ENCODE measurements at places on chromosomes 1 and 21.
A peak's percentile ranks its signal among the peaks of the same experiment; 100 is the strongest.

GRCh38 chr1:66386712-66387111 is 147.2 kb upstream of the SGIP1 start:
- no peak for DNase-seq

DNA sequence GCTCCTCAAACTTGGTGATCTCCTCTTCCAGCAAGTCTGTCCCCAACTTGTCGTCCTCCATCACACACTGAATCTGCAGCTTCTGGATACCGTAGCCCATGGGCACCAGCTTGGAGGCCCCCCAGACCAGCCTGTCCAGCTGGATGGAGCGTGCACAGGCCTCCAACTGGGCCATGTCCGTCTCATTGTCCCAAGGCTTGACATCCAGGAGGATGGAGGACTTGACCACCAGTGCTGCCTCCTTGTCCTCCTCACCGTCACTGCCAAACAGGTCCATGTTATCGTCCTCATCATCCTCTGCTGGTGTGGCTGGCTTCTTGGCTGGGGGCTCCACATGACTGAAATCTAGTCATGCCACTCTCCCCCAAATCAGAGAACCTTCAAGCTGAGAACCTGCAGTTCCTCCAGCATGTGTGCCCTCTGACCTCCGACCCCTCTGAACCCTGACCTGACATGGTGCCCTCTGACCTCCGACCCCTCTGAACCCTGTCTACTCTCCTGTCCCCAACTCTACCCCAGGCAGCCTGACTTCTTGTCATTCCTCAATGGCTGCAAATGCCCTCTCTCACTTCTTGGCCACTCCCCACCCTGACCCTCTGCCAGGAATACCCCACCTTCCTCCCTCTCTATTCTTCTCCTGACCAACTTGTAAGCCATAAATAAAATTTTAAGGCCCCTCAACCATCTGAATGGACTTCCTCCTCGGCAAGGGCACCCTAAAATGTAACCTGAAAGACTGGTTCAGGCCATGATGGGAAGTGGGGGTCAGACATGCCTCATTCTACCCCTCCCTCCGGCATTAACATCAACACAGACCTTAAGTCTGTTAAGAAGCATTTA is 275.7 kb upstream of the C1orf174 start:
- no peak for DNase-seq

DNA sequence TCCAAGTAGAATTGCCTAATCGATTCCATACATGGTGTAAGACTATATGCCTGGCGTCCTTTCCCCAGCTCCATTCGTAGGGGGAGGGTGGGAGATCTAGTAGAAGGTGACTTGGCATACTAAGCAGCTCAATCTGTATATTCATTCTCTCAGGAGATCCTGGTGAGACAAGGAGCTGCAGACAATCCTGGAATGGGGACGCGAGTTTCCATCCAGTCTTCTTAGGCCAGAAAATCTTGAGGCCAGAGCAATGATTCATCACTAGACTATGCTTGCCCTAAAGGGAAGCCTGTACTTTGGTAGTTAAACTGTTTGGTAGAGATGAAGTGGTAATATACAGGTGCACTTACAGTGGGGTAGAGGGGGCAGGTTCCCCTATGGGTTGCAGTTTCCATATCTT is 468.7 kb downstream of the ADGRL2 start:
- DNase-seq: peak; percentile 59

DNA sequence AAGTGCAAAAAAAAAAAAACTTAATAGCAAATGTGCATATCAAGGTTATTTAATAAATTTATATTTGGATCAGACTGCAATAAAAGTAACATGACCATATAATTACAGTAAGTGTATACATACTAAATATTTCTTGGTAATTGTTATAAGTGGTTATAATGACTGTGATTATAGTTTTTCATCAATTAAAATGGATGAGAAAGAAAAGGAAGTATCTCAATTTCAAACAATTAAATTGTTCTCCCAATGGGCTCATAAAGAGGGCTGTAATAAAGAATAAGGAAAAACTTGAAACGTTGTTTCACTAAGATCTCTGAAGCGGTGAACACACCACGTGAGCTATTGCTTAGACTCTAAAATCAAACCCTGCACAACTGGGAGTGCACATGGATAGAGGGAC is 104.1 kb downstream of the CDC42BPA start:
- DNase-seq: no peak

GRCh38 chr1:185920602-185921001 is 186.4 kb downstream of the HMCN1 start:
- no peak for DNase-seq

DNA sequence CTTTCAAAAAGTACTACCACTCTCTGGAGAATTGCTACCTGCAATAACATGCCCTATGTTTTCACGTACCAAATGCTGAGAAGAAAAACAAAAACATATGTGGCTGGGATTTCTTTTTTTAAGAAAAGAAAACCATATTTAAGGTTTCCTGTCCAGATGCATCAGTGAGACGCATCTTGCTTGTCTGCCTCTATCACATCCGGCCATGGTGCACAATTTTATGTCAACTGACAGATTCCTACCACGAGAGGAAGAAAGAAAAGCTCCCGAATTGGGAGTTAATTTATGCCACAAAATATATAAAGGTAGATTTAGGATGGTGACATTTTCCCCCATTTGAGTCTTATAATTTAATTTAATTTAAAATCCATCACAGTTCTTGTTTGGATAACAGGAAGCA is 62.3 kb upstream of the COL24A1 start:
- no peak for DNase-seq

DNA sequence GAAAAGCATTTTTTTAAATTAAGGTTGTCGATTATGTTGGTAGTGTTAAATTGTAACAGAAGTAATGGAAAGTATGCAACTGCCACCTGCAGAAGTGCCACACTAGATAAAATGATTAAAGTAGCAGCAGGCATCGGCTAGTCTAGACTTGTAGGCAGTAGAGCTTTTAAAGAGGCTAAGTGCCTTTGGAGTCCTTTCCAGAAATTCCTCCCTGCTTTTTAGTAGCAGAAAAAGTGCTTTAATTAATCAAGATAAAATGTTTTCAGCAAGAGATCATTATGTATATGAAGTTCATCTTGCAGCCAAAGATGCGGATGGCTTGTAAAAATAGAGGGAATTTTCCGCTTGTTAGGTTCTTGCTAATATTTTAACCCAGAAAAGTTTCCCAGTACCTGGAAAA is 87.1 kb upstream of the LRRC8D start:
- DNase-seq: no peak

DNA sequence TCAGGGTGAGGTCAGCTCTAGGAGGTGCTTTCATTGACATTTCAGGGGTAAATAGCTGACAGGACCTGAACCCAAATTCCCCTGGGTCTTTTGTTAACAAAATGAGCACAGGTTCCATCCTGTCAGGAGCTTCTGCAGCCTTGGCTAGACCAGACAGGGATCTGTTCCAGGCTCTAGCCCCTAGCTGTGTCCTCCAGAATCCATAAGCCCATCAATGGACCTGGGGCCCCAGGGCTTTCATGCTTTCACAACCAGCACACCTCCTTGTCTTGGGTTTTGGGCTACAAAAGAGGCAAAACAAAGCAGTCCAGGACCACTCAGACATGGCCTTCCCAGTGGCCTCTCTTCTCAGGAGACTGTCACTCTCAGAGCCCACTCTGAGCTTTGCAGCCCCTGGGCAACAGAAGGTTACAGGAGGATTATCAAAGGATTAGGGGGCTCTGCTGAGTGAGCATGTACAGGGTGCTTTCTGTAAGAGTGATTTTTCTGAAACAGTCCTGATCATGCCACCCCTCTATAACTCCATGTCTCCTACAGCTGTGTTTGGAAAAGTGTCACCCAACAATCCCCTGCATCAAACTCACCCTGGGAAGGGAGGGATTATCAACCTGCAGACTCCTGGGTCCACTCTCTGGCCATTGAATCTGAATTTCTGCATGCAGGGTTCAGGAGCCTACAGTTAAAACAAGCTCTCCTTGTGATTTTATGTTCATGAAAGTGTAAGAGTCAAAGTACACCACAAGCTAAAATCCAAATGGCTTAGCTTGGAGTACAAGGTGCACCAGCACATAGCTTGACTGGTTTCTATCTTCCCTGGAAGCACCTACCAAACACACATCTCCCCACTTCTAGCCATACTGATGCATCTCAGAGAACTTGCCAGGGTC is 67.7 kb upstream of the GCLM start:
- DNase-seq: no peak

GRCh38 chr1:192108161-192108560 is 50.1 kb upstream of the RGS18 start:
- DNase-seq: no peak

GRCh38 chr1:234624724-234625117 is 14.7 kb upstream of the IRF2BP2 start:
- no peak for DNase-seq

- DNase-seq: no peak
Measured at GRCh38 chr1:205792961-205793673, 17.8 kb upstream of the RAB29 start.

DNA sequence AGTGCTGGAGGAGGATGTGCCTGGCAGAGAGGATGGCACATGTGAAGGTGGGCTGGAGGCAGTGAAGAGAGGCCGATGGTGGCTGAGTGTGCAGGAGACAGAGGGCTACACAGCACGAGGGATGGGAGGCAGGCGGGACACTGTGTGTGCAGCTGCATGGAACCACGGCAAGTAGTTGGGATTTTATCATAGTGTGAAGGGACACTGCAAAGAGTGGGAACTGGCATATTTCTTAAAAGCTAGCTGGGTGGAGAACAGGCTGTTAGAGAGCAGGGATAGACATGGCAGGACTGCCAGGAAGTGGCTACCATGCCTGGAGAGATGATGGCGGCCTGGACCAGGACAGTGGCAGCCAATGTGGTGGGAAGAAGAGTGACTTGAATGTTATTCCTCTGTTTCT is 102.4 kb upstream of the TLR5 start:
- DNase-seq: no peak

DNA sequence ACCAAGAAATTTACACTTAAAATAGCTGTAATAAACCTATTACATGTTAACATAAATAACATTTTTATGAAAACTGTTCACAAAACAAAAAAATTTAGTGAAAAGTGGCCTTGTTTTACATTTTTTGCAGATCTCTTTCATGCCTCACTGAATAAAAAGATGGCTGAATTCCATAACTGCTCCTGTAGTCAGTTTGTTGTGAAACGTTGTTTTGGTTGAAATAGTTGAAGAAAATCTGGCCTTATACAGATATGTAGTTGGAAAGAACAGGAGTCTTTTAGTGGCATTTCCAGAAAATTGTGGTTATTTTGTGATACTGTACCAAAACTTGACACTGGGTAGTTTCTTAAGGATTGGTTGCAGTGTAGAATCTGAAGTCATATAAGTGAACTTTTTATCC is 18.1 kb downstream of the ITSN1 start:
- DNase-seq: no peak

- peak; percentile 13 for DNase-seq
Measured at GRCh38 chr1:98556521-98557158, 104.9 kb upstream of the SNX7 start.

DNA sequence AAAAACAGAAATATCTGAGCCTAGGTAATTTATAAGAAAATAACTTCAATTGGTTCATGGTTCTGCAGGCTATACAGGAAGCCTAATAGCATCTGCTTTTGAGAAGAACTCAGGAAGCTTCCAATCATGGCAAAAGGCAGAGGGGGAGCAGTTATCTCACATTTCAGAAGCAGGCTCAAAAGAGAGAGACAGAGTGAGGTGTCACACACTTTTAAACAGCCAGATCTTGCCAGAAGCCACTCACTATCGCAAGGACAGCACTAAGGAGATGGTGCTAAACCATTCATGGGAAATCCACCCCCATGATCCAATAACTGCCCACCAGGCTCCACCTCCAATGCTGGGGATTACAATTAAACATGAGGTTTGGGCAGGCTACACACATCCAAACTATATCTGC is 25.5 kb downstream of the RGS18 start:
- DNase-seq: no peak

GRCh38 chr21:41804381-41804780 is 37.5 kb upstream of the RIPK4 start:
- no peak for DNase-seq

DNA sequence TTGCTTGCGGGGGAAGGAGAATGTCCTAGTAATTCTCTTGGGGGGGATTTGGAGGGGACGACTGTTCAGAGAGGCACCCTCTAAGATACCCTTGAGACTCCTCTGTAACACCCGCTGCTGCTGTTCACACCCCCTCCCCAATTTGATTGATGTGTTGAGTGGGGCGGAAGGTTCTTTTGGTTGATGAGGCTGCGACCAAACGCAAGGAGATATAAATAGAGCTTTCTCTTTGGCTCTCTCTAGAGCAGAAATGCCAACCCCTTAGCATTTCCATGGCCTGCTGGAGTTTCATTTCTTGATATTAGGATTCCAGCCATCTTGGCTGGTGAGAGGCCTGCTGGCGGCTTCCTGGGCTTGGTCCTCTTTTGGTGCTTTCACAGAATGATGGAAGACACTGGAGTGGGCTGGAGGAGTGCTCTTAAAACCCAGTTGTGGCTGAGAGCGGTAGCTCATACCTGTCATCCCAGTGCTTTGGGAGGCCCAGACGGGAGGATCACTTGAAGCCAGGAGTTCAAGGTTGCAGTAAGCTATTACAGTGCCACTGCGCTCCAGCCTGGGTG is 2.0 kb downstream of the PIK3CD start:
- no peak for DNase-seq

GRCh38 chr1:51439053-51439452 is 80.0 kb downstream of the EPS15 start:
- no peak for DNase-seq

GRCh38 chr1:8870103-8870502 is 8.4 kb downstream of the ENO1 start:
- no peak for DNase-seq

GRCh38 chr1:208917723-208918122 is 665.8 kb upstream of the CAMK1G start:
- no peak for DNase-seq

- DNase-seq: no peak
Measured at GRCh38 chr1:164781972-164782371, 223.0 kb downstream of the PBX1 start.

- no peak for DNase-seq
Measured at GRCh38 chr1:209879539-209879938, 51.8 kb downstream of the UTP25 start.

GRCh38 chr21:34945288-34945687 is 103.8 kb downstream of the RUNX1 start:
- DNase-seq: no peak

- no peak for DNase-seq
Measured at GRCh38 chr1:12339396-12339795, 109.6 kb downstream of the VPS13D start.

DNA sequence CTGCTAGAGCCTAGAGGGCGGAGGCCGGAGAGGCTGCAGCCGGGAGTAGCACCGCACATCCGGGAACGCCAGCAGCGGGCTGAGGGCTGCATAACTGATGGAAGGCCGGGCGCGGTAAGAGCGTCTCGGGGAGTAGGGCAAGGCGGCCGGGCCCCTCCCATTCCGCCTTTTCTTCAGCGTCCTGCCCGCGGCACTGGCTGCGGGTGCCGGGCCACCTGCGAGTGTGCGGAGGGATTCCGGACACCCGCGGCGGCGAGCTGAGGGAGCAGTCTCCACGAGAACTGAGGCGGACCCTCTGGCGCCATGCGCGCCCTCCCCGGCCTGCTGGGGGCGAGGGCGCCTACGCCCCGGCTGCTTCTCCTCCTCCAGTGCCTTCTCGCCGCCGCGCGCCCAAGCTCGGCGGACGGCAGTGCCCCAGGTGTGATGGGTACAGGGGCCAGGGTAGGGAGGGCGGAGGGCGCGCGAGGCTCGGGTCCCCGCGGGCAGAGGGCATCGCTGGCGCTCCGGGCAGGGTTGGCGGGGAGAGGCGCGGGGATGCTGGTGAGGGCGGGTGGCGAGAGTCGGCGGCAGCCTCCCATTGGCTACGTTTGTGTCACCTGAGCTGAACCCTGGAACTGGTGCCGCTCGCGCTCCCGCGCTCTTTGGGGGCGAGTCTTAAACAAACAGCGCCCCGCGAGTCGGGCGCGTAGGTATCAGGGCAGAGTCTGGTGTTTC is 334.4 kb downstream of the SRGAP2C start:
- DNase-seq: peak; percentile 6
